Neural progenitor cell (in vitro differentiated cells): ENCODE measurements at places on chromosomes 7 and 10. TPM values are rescaled to one million over a fixed set of nuclear protein-coding genes. Genes with fewer than 3 reads are reported as not detected.

GRCh38 chr7:44565795-44566559 lies 7.7 kb downstream of the DDX56 start:
- no peaks in the 10 kb centered on the region for H3K27me3 ChIP-seq
- H3K36me3 ChIP-seq, result no peaks in the 10 kb centered on the region
- peak overlapping the region; percentile 35 for H3K27ac ChIP-seq
- H3K4me3 ChIP-seq, result no peak overlapping the region

GRCh38 chr10:14009371-14010100 lies 321.2 kb downstream of the FRMD4A start:
- H3K36me3 ChIP-seq, result no peaks in the 10 kb centered on the region
- no peak overlapping the region for H3K4me3 ChIP-seq
- no peak for DNase-seq
- H3K27ac ChIP-seq, result no peak overlapping the region
- H3K4me1 ChIP-seq, result peaks cover 17% of the 10 kb centered on the region
- no peaks in the 10 kb centered on the region for H3K27me3 ChIP-seq

GRCh38 chr10:55629793-55630490 lies 731.1 kb downstream of the ZWINT start:
- DNase-seq, result peak; percentile 75
- peak overlapping the region; percentile 81 for H3K4me3 ChIP-seq
- no peak overlapping the region for H3K27ac ChIP-seq

- no peak overlapping the region for H3K4me3 ChIP-seq
- H3K4me1 ChIP-seq, result peaks cover 10% of the 10 kb centered on the region
- DNase-seq, result no peak
- H3K27ac ChIP-seq, result no peak overlapping the region
- H3K27me3 ChIP-seq, result peaks cover 13% of the 10 kb centered on the region
- H3K36me3 ChIP-seq, result no peaks in the 10 kb centered on the region
These were observed 3.1 kb downstream of the HPS6 start for GRCh38 chr10:102068216-102068615.

DNA sequence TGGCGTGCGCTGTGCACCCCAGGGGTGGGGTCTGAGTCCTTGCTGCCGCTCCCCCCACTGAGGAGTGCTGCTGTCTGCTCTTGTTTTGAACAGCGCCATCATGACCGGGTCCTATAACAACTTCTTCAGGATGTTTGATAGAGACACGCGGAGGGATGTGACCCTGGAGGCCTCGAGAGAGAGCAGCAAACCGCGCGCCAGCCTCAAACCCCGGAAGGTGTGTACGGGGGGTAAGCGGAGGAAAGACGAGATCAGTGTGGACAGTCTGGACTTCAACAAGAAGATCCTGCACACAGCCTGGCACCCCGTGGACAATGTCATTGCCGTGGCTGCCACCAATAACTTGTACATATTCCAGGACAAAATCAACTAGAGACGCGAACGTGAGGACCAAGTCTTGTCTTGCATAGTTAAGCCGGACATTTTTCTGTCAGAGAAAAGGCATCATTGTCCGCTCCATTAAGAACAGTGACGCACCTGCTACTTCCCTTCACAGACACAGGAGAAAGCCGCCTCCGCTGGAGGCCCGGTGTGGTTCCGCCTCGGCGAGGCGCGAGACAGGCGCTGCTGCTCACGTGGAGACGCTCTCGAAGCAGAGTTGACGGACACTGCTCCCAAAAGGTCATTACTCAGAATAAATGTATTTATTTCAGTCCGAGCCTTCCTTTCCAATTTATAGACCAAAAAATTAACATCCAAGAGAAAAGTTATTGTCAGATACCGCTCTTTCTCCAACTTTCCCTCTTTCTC lies 26.0 kb downstream of the BNIP3 start:
- no peak for DNase-seq
- H3K4me1 ChIP-seq, result no peaks in the 10 kb centered on the region

PDLIM1 gene
- total RNA-seq, result 4.6 and 7.9 TPM in 2 replicates

- H3K4me1 ChIP-seq, result peaks cover 15% of the 10 kb centered on the region
- DNase-seq, result peak; percentile 76
- peaks cover 24% of the 10 kb centered on the region for H3K36me3 ChIP-seq
These were observed 2.7 kb upstream of the FEZF1 start for GRCh38 chr7:122307228-122307621.

KCND2 gene
- total RNA-seq, result 2.7 and 2.9 TPM in 2 replicates

LEP gene
- not detected in 2 replicates for total RNA-seq

GRCh38 chr7:91800389-91800788 lies 80.1 kb downstream of the MTERF1 start:
- DNase-seq, result no peak
- H3K27ac ChIP-seq, result no peak overlapping the region

- no peaks in the 10 kb centered on the region for H3K27me3 ChIP-seq
- peak; percentile 46 for DNase-seq
- no peak overlapping the region for H3K27ac ChIP-seq
- no peak overlapping the region for H3K4me3 ChIP-seq
These were observed 50.5 kb downstream of the TMEM209 start for GRCh38 chr7:130154501-130155317.

IFIT2 gene
- total RNA-seq, result 0.06 and 0.22 TPM in 2 replicates

DNA sequence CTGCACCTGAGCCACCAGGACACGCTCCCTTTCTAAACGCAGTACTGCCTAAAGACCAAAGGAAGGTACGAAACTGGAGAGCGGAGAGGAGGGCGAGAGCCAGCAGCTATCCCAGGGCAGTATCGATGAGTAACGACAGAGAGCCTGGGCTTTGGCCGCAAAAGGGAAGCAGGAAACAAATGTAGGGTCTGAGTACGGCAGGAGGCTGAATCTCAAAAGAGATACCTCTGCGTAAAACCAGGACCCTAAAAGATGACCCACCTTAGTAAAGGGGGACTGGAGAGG lies 20.4 kb downstream of the PARP12 start:
- DNase-seq, result no peak
- no peak overlapping the region for H3K27ac ChIP-seq
- no peaks in the 10 kb centered on the region for H3K36me3 ChIP-seq
- H3K27me3 ChIP-seq, result no peaks in the 10 kb centered on the region
- no peak overlapping the region for H3K4me3 ChIP-seq

GRCh38 chr7:98520356-98520951 lies 96.6 kb upstream of the NPTX2 start:
- no peaks in the 10 kb centered on the region for H3K36me3 ChIP-seq
- H3K27ac ChIP-seq, result no peak overlapping the region
- DNase-seq, result no peak
- no peaks in the 10 kb centered on the region for H3K27me3 ChIP-seq
- no peak overlapping the region for H3K4me3 ChIP-seq

NACAD gene
- 0.39 and 1.5 TPM in 2 replicates for total RNA-seq

LDB3 gene
- 0.03 TPM in 1 of 2 replicates, not detected in the other for total RNA-seq

GRCh38 chr7:88866265-88866863 lies 70.8 kb upstream of the TEX47 start:
- H3K36me3 ChIP-seq, result no peaks in the 10 kb centered on the region
- no peak overlapping the region for H3K4me3 ChIP-seq
- no peaks in the 10 kb centered on the region for H3K4me1 ChIP-seq
- no peak overlapping the region for H3K27ac ChIP-seq
- DNase-seq, result no peak
- no peaks in the 10 kb centered on the region for H3K27me3 ChIP-seq

GRCh38 chr10:19658622-19659233 lies 157.5 kb upstream of the PLXDC2 start:
- no peak overlapping the region for H3K4me3 ChIP-seq
- H3K27ac ChIP-seq, result no peak overlapping the region
- DNase-seq, result no peak
- H3K27me3 ChIP-seq, result no peaks in the 10 kb centered on the region
- H3K4me1 ChIP-seq, result no peaks in the 10 kb centered on the region

C10orf67 gene
- total RNA-seq, result not detected in 2 replicates

DMBT1 gene
- not detected in 2 replicates for total RNA-seq

NKX1-2 gene
- not detected in 2 replicates for total RNA-seq

GRCh38 chr10:32263300-32263699 lies 83.7 kb downstream of the EPC1 start:
- no peaks in the 10 kb centered on the region for H3K27me3 ChIP-seq
- H3K36me3 ChIP-seq, result peaks cover 9% of the 10 kb centered on the region
- no peak for DNase-seq
- H3K4me1 ChIP-seq, result peaks cover 11% of the 10 kb centered on the region

ZNF32 gene
- total RNA-seq, result 40.8 and 50.7 TPM in 2 replicates

IDI2 gene
- not detected in 2 replicates for total RNA-seq

- no peaks in the 10 kb centered on the region for H3K36me3 ChIP-seq
- H3K4me3 ChIP-seq, result no peak overlapping the region
- no peak overlapping the region for H3K27ac ChIP-seq
These were observed 93.5 kb downstream of the MCU start for GRCh38 chr10:72785409-72785808.

DNA sequence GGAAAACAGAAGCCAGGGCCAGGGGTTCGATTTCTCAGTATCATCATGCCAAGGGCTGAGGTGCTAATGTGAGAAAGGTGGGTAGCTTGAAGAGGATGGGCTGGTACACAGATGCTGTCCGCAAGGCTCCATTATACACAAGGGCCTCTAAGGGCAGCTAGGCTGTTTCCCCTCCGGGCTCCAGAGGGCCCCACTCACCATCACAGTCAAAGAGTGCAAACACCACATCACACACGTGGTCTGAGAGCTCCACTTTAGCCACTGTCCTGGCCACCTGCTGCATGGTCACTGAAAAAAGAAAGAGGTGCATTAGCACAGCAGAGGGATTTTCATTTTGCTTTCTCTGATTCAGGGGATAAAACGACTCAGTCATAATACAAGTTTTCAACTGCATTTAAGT lies 20.9 kb upstream of the DNAJB12 start:
- no peaks in the 10 kb centered on the region for H3K27me3 ChIP-seq
- H3K4me1 ChIP-seq, result peaks cover 30% of the 10 kb centered on the region
- no peak overlapping the region for H3K4me3 ChIP-seq
- peak; percentile 51 for DNase-seq
- H3K36me3 ChIP-seq, result no peaks in the 10 kb centered on the region

DNA sequence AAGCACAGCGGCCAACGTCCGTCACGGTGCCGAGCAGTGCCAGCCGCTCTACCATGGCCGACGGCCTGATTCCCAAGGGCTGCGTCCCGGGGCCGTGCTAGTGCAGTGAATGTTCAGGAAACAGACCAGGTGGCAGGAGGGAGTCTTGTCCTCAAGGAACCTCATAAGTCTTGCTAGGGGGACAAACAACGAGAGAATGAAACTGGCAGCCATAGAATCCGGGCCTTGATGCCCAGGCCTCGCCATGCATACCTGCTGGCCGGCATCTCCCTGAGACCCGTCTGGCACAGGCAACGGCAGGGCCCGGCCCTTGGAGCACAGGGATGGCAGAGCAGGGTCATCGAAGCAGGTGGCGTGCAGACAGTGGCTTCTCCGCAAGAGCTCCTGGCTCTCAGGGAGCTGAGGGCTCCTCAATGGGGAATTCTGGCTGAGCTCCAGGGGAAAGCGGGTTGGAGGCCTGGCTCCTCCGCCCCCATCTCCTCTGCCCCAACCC lies 58.8 kb downstream of the DIP2C start:
- no peak overlapping the region for H3K4me3 ChIP-seq
- no peak overlapping the region for H3K27ac ChIP-seq
- peaks cover 23% of the 10 kb centered on the region for H3K4me1 ChIP-seq
- H3K36me3 ChIP-seq, result no peaks in the 10 kb centered on the region

FAM25G gene
- not detected in 2 replicates for total RNA-seq

DNA sequence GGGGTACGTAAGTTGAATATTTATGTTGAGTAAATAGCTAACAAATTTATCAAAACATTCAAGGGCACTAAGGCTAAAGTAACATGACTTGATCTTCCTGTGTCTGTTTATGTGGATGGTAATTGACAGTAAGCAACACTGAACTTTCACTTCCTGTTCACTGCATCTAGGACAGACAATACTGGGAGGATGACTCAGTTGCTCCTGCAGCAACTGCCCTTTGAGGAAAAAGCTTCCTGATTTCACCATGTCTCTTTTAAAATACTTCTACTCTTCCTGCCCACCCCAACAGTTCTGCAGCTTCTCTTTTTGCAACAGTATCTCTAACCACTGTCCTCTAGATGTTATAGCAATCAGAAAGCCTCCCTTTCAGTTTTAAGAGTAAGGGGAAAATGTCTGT lies 76.6 kb upstream of the HGF start:
- H3K4me3 ChIP-seq, result no peak overlapping the region
- H3K36me3 ChIP-seq, result no peaks in the 10 kb centered on the region
- peaks cover 12% of the 10 kb centered on the region for H3K4me1 ChIP-seq
- no peak for DNase-seq
- H3K27me3 ChIP-seq, result no peaks in the 10 kb centered on the region

- H3K36me3 ChIP-seq, result no peaks in the 10 kb centered on the region
- DNase-seq, result no peak
- no peak overlapping the region for H3K27ac ChIP-seq
These were observed 58.0 kb downstream of the RAMP3 start for GRCh38 chr7:45215601-45216062.

- H3K4me1 ChIP-seq, result peaks cover 14% of the 10 kb centered on the region
- no peak overlapping the region for H3K4me3 ChIP-seq
- H3K36me3 ChIP-seq, result no peaks in the 10 kb centered on the region
- no peak for DNase-seq
- H3K27me3 ChIP-seq, result no peaks in the 10 kb centered on the region
These were observed 324.8 kb upstream of the NPSR1 start for GRCh38 chr7:34333184-34333583.

CPN1 gene
- total RNA-seq, result not detected in 2 replicates

HECTD2 gene
- 49.2 and 51.5 TPM in 2 replicates for total RNA-seq

NPFFR1 gene
- 0.06 TPM in 1 of 2 replicates, not detected in the other for total RNA-seq

- no peak overlapping the region for H3K27ac ChIP-seq
- H3K4me1 ChIP-seq, result peaks cover 6% of the 10 kb centered on the region
- no peak overlapping the region for H3K4me3 ChIP-seq
- H3K27me3 ChIP-seq, result no peaks in the 10 kb centered on the region
- H3K36me3 ChIP-seq, result no peaks in the 10 kb centered on the region
These were observed 59.0 kb downstream of the EGFR start for GRCh38 chr7:55077561-55078410.

DNA sequence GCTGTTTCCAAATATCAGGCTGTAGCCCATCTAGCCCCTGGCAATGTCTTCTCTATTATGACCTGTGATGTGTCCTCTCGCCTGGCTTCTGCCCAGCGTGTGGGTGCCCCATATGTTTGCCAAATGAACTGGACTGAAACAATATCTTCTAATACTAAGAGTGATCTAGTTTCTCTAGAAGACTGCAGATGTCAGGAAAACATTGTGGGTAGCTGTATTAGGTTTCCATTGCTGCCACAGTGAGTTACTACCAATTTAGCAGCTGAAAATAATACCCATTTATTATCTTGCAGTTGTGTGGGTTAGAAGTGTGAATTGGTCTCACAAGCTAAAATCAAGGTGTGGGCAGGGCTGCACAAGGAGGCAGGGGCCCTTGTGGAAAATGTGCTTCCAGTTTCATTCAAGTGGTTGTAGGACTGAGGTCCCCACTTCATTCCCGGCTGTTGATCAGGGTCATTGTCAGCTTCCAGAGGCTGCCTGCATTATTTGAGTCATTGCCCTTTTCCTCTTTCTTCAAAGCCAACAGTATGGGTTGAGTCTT lies 202.8 kb upstream of the BMPER start:
- H3K4me1 ChIP-seq, result peaks cover 28% of the 10 kb centered on the region
- H3K4me3 ChIP-seq, result no peak overlapping the region
- H3K27me3 ChIP-seq, result peaks cover 15% of the 10 kb centered on the region
- no peak overlapping the region for H3K27ac ChIP-seq
- no peaks in the 10 kb centered on the region for H3K36me3 ChIP-seq
